ENCODE measurements at places on chromosomes 3 and 15.

GRCh38 chr15:68334661-68335124, 57.1 kb downstream of the FEM1B start:
- peaks cover 32% of the 10 kb centered on the region for H3K27me3 ChIP-seq
- no peak overlapping the region for H3K27ac ChIP-seq
- no peaks in the 10 kb centered on the region for H3K36me3 ChIP-seq
- H3K4me3 ChIP-seq, result no peak overlapping the region

- no peak for DNase-seq
- no peak overlapping the region for H3K27ac ChIP-seq
- H3K27me3 ChIP-seq, result no peaks in the 10 kb centered on the region
- H3K4me3 ChIP-seq, result no peak overlapping the region
These were observed 507.1 kb downstream of the IGSF11 start for GRCh38 chr3:118527514-118528044.

GRCh38 chr15:77476995-77477394, 56.3 kb downstream of the HMG20A start:
- DNase-seq, result no peak
- peaks cover 18% of the 10 kb centered on the region for H3K36me3 ChIP-seq
- no peak overlapping the region for H3K27ac ChIP-seq
- H3K4me3 ChIP-seq, result no peak overlapping the region
- peaks cover 14% of the 10 kb centered on the region for H3K4me1 ChIP-seq

DNA sequence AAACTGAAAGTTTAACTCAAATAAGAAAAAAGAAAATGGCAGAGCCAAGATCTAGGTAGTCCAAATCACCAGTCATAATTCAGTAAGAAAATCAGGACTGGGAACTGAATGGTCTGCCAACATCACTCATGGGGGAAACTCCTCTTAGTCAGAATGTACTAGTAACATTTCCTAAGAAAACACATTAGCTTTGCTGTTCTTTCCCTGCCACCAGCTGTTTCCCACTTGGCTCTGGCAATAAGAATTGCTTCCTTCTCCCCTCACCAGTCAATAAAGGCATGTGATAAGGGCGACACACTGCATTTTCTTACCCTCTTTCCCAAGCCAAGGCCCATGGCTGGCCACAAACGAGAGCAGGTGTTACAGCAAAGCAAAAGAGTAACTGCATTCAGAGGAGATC, 46.1 kb downstream of the PIK3R4 start:
- no peak overlapping the region for H3K27ac ChIP-seq
- H3K4me1 ChIP-seq, result no peaks in the 10 kb centered on the region
- no peak for DNase-seq
- peaks cover 27% of the 10 kb centered on the region for H3K36me3 ChIP-seq
- no peak overlapping the region for H3K4me3 ChIP-seq

- no peak overlapping the region for H3K4me3 ChIP-seq
- no peak for DNase-seq
- H3K4me1 ChIP-seq, result no peaks in the 10 kb centered on the region
- no peaks in the 10 kb centered on the region for H3K36me3 ChIP-seq
- no peaks in the 10 kb centered on the region for H3K27me3 ChIP-seq
These were observed 206.4 kb downstream of the NAALADL2 start for GRCh38 chr3:175065497-175065896.

DNA sequence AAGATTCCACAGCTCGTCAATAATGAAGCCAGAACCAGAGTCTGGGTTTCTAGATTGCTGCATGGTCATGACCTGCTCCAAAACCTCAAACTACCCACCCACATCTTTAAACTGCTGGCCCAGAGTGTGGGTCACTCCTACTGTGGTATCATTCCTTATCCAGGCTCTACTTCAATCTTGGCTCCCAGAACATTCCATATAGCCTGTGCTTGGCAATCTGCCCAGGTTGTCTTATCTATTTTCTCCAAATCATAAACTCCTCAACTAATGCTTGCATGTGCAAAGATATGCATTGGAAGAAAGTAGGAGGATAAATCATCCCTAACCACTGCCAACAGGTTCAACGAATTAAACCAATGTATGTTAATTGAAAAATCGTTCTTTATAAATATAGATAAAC, 169.7 kb downstream of the ANXA2 start:
- H3K27me3 ChIP-seq, result peaks cover 54% of the 10 kb centered on the region
- no peak overlapping the region for H3K4me3 ChIP-seq
- no peaks in the 10 kb centered on the region for H3K4me1 ChIP-seq
- H3K27ac ChIP-seq, result no peak overlapping the region
- no peak for DNase-seq

- no peak for DNase-seq
- H3K36me3 ChIP-seq, result peaks cover 22% of the 10 kb centered on the region
- H3K27ac ChIP-seq, result no peak overlapping the region
- H3K4me1 ChIP-seq, result peaks cover 22% of the 10 kb centered on the region
These were observed 4.6 kb downstream of the ANAPC13 start for GRCh38 chr3:134481166-134481565.

GRCh38 chr15:70453766-70454165, 309.6 kb downstream of the UACA start:
- peaks cover 6% of the 10 kb centered on the region for H3K4me1 ChIP-seq
- peaks cover 46% of the 10 kb centered on the region for H3K27me3 ChIP-seq
- H3K36me3 ChIP-seq, result no peaks in the 10 kb centered on the region

DNA sequence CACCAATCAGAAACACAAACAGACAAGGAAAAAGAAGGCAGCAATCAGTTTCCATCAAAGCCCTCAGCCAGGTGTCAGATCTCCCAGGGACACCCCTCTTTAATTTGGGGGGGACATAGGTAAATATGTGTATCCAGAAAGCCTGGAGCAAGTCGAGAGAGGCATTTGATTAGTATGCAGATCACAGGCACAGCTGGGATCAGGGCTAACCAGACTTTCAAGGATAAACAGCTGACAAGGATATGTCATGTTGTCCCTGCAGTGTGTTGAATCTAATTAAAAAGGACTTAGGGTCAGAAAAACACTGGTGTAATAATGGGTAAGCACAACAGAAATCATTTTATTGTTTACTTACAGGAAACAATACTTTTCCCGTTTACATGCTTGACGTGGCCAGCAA, 30.2 kb downstream of the NSMCE3 start:
- no peak overlapping the region for H3K4me3 ChIP-seq
- H3K27me3 ChIP-seq, result peaks cover 41% of the 10 kb centered on the region
- no peaks in the 10 kb centered on the region for H3K4me1 ChIP-seq
- H3K36me3 ChIP-seq, result peaks cover 6% of the 10 kb centered on the region

Measured in natural killer cell treated with Interleukin-12 subunit alpha and Interleukin-12 subunit beta and Interleukin-15 and Interleukin-18, amount 100 ng/mL, for 72 hours (primary cell).